ENCODE measurements at places on chromosomes 6 and 20.

- peak; percentile 54 for DNase-seq
These were observed 62.6 kb downstream of the GINS1 start for GRCh38 chr20:25470045-25470444.

- DNase-seq, result no peak
These were observed 20.5 kb downstream of the CAPN11 start for GRCh38 chr6:44179072-44179536.

GRCh38 chr6:168876956-168877355, 376.7 kb downstream of the THBS2 start:
- DNase-seq, result no peak

GRCh38 chr6:120405947-120406346, 928.3 kb downstream of the TBC1D32 start:
- no peak for DNase-seq

- DNase-seq, result no peak
These were observed 20.3 kb downstream of the ZSCAN31 start for GRCh38 chr6:28315628-28316027.

DNA sequence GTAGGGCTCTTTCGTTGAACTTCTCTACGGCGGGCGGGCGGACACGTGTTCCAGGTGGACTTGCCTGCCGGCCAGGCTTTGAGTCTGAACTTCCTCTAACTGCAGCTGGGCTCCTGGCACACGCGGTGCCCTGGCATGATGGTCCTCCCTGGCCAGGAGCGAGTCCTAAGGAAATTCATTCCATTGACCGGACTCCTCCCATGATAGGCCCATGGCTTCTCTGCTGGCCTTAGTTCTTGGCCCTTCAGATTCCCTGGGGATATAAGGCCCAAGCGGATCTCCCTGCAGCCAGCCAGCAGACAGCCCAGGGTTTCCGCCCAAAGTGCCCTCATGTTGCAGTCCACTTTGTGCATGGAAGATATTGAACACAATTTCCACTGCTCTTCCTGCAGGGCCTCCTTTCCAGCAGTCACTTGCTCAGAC, 39.4 kb downstream of the TBC1D7 start:
- no peak for DNase-seq

- no peak for DNase-seq
These were observed 5.6 kb upstream of the TREML4 start for GRCh38 chr6:41222513-41222912.

- no peak for DNase-seq
These were observed 34.8 kb upstream of the SIRT5 start for GRCh38 chr6:13539572-13539971.

DNA sequence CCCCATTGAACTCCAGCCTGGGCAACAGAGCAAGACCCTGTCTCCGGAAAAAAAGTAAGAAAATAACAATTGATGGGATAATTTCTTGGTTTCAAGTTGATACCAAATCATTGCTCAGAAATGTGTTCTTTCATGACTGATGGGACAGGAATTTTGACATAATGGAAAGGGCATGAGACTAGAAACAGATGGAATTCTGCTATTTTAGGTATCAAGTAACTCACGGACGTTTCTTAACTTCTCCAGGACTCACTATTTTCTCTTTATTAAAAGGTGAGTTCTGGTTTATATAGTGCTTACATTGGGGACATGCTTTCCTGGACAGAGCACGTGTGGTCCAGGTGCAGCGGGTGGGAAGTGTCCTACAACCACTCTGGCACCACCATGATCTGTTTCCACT, 6.0 kb upstream of the DSP start:
- no peak for DNase-seq

DNA sequence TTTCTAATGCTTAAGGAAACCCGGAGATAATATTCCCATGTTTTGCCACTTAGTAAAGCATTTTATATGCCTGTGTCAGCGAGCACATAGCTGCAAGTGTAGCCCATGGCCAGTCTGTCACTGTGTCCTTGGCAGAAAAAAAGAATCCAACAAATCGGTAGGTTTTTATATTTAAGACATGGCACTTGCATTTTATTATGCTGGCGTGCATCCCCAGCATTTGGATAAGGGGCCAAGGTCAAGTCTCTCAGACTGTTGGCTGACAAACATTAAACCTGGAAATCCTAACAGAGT, 1.2 kb upstream of the ZNF184 start:
- no peak for DNase-seq

DNA sequence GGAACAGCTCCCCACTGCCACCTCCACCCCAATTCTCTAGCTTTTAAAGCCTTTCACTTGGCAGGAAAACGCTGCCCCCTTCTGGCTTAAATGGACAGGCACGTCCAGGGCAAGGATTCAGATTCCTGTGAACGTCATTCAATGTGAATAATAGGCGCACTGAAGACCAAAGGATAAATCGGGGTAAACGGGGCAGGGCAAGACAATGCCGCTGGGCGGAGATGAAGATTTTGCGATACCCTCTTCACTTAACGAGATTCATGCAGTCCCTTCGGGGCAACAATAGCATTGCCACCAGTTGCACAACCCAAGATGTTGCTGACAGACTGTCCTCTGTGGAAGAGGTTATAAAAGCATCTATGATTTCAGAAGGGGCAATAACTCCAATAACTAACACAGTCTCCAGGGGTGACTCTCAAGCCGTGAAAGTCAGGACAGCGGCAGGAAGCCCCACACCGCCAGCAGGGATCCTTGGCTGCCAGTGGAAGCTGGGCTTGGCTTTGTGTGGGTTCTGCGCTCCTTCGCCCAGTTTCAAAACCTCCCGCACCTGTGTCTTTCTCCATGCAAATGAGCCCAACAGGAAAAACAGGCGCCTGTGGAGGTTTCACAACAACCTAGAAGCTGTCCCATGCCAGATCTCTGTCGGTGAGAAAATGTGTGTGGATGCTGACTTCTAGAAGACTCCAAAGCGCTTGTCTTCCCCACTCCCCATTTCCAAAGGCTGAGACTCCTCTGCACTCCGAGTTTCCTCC, 291.8 kb downstream of the BMP7 start:
- no peak for DNase-seq

GRCh38 chr20:59043698-59044097, 1.1 kb upstream of the PRELID3B start:
- DNase-seq, result no peak

- DNase-seq, result peak; percentile 15
These were observed 9.2 kb upstream of the IL17F start for GRCh38 chr6:52253494-52253893.

DNA sequence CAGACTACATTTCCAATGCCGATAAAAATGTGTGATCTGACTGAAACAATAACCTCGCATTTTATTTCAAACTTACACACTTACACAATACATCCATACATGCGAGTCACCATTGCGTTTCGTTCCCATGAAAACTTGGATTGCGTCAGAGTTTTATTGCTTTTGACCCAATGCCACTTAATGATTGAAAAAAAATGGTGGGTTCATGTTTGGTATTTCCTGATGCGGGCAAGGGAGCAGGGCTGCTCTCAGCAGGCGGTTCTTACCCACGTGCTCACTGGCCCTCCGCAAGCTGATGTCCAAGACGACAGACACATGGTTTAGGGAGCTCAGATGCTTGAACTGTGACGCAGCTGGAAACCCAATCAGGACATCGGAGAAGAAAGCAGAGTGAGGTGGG, 281.0 kb upstream of the SULF2 start:
- no peak for DNase-seq

DNA sequence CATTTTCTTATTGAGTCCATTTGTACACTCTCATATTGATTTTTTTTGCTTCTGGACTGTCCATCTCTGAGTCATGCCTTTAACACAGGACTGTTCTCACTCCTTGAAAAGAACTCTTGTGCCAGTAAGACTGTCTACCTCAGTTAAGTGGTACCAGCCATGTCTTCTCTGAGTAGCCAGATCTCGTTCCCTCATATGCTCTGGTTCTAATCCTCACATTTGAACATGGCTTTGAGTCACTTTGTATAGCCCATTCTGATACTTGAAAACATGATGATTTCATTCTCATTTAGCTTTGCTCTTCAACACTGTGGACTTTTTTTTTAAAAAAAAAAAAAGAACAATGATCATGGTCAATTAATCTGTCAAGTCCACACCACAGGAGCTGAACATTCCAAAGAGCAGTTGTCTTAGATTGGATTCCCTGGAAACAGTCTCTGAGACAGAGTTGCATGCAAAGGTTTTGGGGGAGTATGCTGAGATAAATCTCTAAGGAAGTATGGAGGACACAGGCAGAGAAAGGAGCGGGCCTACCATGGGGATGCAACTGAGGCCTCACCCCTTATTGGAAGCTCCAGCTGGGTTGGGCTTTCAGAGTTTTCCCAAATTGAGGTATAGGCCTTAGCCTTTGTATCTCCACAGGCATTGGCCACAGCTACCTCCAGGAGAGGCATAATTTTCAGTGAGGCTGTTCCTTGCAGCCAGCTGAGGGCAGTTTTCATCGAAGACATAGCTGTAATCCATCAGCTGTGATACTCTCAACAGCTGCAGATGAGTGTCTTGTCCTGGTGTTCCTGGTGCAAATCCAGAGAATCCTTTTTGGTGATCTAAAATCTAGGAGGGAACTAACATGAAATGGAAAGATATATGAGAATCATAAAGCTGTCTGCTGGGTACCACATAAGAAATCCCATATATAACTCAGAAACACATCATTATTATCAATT, 6.0 kb upstream of the PTCHD4 start:
- no peak for DNase-seq

DNA sequence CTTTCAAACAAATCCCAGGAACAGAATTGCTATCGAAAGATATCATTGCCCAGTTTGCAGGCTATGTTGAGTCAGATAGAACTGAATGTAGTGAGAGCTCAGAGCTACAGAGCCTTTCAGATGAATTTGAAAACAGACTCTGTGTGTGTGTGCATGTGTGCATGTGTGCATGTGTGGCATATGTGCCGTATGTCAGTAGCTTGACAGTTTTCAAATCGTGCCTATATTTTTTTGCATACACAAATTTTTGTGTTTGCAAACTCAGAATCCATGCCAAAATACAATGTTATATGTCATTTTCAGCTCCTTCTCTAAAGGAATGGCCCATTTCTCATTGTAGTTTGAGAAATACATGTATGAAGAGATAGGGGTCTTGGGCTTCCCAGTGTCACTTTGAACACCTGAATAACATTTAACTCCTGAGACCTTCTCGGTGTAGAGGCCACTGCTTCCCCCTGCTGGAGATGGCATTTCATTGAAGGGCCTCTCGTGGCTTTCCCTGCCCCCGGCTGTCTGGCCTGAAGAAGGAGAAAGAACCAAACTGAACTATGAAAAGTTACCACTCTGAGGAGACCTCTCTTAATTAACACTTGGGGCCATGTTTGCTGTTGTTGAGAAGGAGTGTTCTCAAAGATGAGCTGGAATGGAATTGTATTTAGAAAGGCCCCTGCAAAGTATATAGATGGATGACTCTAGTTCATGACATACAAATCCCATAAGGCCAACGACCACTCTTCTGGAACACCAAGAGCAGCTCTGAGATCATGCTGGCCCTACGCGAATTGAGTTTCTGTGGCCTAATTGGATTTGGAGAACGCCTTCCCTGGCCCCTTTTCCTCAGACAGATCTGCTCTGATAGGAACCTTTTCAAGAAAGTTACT, 58.7 kb downstream of the VAPB start:
- peak; percentile 58 for DNase-seq

GRCh38 chr20:63099456-63100173, 92.9 kb upstream of the BHLHE23 start:
- DNase-seq, result peak; percentile 7

- DNase-seq, result no peak
These were observed 13.8 kb upstream of the BMP7 start for GRCh38 chr20:57280221-57280620.
